Stimulated activated CD4-positive, alpha-beta T cell treated with anti-CD3 and anti-CD28 coated beads, TNF-alpha, amount 100 ng/mL, for 1 hour (primary cell): ENCODE measurements at places on chromosomes 12 and 14.

DNA sequence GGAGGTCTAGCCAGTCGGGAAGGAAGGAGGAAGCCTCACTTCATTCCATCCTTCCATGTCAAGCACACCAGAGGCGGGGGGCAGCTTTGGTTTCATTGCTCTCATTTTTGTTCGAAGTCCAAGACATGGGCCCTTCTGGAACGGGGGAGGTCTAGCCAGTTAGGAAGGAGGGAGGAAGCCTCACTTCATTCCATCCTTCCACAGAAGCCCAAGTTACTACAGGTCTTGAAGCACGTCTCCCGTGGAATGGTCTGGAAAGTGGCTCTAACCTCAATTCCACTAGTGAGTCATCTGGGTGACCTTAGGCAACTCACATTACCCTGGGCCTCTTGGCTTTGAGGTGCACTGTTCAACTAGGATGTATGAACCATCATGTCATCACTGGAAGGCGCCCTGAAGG, 156.3 kb downstream of the NTF3 start:
- DNase-seq, result no peak

- DNase-seq, result no peak
Observed at GRCh38 chr12:111322336-111323250, 46.3 kb downstream of the PHETA1 start.

GRCh38 chr14:69090187-69090789, 62.6 kb downstream of the DCAF5 start:
- DNase-seq, result no peak

DNA sequence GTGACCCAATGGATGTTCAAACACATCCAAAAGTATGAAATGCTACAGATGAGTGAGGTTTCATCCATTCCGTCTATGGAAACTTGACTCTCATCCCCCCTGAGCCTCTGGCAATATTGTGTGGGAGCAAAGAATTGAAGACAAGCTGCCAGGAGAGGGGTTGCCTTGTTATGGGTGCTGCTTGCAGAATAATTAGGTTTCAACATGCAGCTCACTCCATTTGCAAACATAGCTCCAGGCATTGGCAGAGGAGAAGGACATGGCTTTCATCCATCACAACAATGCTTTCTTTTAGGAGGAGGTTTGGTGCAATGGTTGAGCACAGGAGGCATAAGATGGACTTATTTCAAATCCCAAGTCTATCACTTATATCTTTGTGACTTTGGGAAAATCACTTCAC, 220.7 kb upstream of the SRRM4 start:
- no peak for DNase-seq

DNA sequence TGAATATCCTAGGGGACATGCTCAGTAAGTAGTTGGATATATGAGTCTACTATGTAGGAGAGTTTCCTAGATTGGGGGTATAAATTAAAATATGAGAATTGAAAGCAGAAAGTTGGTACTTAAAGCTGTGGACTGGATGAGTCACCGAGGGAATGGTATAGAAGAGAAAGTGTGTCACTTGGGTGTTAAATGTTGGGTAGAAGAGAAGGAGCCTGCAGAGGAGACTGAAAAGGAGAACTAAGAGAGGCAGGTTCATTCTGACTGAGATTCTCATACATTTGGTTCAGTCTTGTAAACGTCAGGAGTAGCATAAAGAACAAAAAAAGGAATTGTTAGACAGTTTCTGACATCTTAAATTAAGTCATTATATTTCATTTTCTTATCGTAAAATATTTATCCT, 19.9 kb downstream of the LRRC9 start:
- DNase-seq, result no peak

- DNase-seq, result no peak
Observed at GRCh38 chr12:46506961-46507360, 134.4 kb upstream of the SLC38A2 start.

DNA sequence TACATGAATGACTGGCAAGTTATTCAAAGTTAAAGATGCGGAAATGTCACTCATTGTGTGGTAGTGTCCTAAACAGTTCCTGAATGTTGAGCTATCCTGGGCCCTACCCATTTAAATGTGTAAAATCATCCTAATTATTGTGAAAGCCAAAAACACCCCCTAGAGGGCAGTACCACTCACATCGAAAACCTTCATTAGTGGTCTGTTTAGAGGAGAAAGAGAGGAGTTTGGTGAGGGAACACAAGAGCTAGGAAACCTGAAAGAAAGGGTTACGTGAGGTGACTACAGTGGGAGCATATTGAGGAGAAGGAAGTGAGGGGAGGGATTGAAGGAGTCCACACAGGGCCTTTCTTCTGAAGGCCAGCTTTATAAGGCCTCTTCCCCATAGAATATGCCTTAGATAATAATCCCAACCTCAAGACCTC, 2.5 kb upstream of the TEP1 start:
- no peak for DNase-seq

DNA sequence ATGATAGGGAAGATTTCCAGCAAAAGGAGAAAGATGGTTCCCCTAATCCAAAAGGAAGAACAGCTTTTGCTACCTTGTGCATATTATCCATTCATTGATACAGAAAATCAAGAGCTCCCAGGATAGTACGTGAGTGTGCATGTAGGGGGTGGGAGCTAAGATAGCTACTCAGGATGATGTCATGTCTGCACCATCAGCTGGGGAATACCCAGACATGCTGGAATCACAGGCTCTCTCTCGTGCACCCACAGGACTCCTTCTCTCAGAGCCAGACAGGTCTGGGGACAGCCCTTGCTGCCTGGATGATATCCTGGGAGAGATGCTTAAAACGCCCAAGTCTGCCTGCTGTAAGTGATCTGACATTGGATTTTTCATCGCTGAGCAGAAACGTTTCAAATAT, 38.9 kb downstream of the FOXN3 start:
- no peak for DNase-seq

DNA sequence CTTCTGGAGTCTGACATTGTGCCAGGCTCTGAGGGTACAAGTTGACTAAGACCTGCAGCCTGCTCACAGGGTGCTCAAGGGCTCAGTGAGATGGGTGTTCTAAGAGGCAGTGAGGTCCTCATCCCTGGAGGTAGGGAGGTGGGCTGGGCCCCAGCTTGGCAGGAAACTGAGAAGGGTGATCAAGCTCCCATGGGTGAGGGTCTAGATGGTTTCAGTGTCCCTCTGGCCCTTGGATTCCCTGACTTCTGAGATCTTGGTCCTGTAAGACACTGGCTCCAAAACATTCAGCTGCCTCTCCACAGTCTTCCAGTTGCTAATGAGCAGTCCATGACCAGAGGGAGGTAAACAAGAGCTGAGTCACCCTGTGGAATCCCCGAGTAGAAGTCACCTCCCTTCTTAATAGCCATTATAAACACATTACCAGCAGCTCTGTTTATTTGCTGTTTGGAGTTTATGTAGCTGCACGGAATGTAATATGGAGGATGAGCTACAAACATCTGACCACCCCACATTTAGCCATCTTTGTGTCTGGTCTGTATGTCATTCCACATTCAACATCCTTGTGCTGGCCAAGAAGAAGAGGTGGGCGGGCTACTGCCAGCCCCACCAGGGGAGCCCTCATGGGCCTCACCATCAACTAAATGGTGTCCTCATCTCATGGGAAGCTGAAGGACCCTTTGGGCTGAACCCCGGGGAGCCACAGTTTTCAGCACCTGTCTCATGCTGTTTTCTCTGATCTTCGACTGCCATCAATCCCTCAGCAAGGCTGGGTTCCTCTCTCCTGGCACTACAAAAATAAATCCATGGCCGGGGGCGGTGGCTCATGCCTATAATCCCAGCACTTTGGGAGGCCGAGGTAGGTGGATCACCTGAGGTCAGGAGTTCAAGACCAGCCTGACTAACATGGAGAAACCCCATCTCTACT, 37.2 kb upstream of the BDKRB2 start:
- no peak for DNase-seq

- DNase-seq, result no peak
Observed at GRCh38 chr12:20374795-20375194, 6.5 kb downstream of the PDE3A start.

DNA sequence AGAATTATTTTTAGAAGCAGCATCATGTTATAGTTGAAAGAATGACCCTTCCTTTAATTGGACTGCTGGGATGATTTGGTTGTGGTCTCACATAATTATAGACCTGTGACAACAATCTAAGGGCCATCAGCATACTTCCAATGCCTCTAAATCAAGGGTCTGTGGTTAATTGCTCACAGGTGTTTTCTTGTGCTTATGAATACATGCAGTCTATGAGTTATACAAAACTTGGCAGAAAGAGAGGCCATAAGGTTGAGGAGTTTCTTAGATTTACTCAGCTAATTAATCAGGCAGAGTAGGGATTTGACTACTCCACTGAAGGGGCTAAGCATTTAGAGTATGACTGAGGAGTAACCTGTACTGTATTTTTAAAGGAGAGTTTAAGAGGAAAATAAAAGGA, 37.0 kb upstream of the FRMD6 start:
- no peak for DNase-seq

DNA sequence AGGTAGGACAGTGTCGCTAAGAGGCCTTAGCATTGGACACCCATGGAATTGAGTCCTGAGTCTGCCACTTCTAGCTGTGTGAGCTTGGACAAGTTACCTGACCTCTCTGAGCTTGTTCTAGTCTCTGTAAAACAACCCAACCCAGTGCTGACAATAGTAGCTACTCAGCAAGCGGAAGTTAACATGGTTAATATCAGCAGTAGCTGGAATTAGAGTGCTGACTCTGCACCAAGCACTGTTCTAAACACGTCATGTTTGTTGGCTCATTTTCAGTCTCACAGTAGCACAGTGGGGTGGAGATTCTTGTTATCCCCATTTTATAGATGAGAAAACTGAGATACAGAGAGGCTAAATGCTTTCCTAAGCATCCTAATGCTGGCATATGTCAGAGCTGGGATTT, 47.5 kb upstream of the RIN3 start:
- no peak for DNase-seq

- DNase-seq, result no peak
Observed at GRCh38 chr12:31215518-31216232, 110.3 kb downstream of the SINHCAF start.

DNA sequence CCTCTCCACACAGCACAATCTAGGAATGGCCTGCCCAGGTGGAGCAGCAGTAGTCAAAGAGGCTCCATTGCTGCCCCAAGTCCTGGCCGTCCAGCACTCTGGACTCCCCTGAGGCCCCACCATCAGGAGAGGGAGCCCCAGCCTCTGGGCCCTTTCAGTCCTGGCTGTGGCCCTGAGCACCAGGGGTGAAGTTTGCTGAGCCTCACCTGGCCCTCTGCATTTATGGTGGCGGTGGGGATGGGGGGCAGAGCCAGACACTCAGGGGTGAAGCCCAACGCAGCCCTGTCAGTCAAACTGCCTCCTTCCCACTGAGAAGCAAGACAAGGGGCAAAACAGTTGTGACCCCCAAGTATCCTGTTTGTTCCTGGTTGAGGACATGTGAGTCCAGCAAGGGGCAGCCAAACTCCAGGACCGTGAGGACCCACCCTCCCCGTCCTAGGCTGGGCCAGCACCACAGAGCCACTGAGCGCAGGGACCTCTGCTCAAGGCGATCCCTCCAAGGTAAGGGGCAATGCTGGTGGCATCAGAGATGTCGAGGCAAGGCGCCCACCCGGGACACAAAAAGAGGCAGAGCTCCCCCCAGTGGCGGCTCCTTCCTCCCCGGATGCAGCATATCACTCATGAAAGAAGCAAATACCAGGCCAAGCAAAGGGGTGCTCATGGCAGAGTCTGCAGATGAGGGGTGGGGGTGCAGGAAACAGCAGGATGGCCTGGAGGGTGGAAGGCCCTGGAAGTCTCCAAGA, 4.8 kb upstream of the AMN start:
- DNase-seq, result peak; percentile 27

DNA sequence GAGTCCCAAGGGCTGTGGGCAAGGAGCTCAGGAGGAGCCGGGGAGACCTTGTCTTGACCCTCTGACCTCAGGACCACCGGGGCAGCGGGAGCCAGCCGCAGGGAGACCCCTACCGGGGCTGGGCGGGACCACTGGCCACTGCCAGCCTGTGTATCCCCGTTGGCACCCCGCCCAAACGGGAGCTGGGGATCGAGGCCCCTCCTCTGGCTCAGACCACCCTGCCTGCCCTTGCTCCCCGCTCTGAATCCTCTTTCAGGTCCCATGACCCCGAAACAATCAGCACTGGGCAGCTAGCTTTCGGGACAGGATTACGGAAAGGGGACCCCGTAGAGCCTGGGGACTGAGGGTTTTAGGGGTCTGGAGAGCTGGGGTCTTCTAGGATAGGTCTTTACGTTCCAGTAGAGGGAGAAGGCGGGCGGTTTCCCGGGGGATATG, 1.3 kb downstream of the GLI1 start:
- DNase-seq, result no peak

GRCh38 chr12:76426160-76426559, 77.9 kb upstream of the BBS10 start:
- DNase-seq, result no peak

DNA sequence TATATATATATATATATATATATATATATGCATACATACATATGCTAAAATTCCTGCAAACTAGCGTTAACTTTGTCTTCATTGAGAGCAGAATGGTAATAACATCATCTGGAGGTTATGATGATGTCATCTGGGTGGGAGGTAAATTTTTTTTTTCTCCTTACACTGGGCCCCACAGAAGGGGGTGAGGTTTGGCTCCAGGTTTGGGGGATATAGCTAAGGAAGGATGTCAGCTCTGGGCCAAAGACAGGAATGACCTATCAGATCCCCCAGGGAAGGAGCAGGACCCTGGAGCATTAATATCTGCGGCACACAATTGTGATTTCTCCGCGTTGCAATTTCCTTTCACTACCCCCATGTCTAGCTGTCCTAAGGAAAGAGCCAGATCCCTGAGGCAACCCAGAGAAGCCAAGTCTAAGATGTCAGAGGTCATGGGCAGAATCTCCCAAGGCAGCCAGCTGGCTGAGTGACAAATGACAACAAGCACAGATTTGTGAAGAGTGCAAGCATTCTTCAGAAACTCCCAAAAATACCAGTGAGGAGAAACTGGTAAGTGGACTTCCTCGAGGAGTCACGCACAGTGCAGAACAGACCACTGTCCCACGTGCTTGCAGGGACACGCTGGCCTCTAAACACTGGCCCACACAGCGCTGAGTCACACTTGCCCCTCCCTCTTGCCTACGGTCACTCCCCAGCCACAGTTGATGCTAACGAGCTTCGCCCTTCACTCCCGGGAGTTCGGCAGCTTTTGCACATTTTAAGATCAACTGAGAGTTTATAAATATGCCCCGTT, 9.9 kb downstream of the UBC start:
- DNase-seq, result no peak

- no peak for DNase-seq
Observed at GRCh38 chr14:77883847-77884238, 83.9 kb downstream of the ADCK1 start.
